ENCODE measurements at places on chromosomes 11 and 22.

DNA sequence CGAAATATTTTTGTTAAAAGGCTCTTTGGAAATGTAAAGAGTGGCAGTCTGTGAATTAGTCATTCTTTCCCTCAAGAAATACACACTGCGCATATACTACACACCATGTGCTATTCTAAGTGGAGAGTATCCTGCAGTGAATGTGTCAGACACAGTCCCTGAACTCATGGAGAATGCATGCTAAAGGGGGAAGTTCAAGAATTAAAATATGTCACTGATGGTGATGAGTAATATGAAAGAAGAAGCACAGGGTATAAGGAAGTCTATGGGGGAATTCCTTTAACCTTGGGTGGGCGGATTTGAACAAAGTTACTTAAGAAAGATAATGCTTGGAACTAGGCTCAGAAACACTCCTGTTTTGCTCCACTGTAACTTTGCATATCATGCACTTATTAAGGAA, 153.0 kb downstream of the LRRC4C start:
- DNase-seq = no peak

DNA sequence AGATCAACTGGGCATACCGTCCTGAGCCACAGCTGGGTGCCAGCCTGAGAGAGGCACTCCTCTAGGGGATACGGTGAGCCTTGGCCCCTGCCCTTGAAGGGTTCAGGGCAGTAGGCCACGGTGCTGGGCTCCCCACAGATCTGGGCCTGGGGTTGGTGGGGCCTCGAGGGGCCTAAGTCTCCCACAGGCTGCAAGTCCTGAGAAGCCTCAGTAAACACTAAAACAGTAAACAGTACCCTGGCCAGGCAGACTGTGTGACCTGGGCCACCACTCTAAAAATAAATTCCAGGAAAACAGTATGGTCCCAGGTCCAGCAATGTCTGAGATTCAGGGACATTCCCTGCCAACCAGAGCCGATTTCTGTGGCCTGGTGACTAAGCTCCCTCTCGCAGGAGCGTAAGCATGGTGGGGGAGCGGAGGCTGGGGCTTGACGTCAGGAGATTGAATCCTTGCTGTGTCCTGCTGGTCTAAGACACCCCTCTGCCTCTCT, 2.3 kb upstream of the RHOD start:
- DNase-seq = no peak

DNA sequence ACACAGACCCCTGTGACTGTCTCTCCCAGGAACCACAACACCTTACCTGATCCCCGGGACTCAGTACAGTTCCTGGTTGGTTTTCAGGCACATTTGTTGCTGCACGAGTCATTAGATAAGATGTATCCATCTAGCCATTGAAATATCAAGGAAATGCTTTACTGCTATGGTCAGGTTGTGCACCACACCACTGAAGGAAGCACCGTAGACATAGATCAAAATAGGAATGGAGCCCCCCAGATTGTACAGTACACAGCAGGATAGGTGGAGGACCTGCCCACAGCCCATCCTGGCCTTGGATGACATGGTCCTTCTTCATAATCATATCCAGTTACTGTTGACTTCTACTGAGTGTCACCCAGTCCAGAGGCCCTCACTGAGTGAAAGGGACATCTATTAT, 85.9 kb upstream of the LDLRAD3 start:
- no peak for DNase-seq

DNA sequence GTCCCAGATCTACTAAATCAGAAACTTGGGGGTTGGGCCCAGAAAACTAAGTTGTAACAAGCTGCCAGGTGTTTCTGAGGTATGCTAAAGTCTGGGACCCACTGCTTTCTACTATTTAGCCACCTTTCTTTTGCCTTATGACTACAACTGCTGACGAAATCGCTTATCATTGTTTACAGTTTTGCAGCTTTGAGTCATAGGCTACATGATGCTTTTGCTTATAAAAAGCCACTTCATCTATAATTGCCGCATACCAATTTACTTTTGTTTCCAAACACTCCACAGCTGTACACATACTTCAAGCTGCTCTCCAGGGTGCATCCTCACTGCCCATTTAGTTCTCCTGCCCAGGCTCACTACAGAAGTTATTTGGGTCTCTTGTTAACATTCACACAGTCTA, 144.7 kb downstream of the ENTHD1 start:
- DNase-seq = no peak

- DNase-seq = no peak
Observed at GRCh38 chr11:68191661-68192579, 21.2 kb downstream of the KMT5B start.

DNA sequence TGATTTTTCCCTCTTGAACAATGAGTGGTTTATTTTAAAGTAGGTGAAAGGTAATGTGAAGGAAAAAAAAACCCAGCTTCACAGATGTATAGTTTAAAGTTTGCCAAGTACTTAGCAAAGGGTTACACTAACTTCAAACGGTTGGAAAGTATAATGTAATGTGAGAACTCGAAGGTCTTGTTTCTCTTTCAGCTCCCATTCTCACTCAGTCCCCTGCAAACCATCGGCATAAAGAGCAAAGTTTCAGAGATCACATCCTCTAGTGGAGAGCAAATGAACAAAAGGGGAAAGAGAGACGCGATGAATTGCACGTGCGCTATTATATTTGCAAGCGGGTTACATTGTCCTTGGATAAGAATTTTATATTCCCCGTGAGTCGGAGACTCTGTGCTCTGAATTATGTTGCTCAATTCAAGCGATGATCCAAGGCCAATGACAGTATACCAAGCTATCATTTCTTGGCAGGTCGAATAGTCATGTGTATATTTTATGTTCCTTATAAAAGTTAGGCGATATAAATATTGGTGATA, 37.6 kb upstream of the BIRC3 start:
- DNase-seq = no peak

- no peak for DNase-seq
Observed at GRCh38 chr11:66919923-66920322, 38.3 kb downstream of the PC start.

DNA sequence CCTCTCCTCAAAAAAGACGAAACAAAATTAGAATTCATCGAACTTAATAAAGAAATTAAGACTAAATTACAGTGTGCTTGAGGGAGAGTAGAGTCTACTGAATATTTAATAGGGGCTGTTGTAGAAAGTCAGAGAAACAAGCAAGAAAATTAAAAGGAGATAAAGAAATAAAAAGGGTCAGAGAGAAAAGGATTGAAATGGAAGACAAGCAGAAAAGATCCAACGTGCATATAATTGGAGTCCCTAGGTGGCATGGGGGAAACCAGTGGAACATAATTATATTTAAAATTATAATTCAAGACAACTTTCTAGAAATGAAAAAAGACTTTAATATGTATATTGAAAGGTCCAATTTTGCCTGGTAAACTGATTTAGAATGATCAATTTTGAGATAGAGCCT, 74.3 kb downstream of the ACER3 start:
- no peak for DNase-seq

GRCh38 chr22:20677684-20678242, 96.2 kb upstream of the SERPIND1 start:
- DNase-seq = no peak

DNA sequence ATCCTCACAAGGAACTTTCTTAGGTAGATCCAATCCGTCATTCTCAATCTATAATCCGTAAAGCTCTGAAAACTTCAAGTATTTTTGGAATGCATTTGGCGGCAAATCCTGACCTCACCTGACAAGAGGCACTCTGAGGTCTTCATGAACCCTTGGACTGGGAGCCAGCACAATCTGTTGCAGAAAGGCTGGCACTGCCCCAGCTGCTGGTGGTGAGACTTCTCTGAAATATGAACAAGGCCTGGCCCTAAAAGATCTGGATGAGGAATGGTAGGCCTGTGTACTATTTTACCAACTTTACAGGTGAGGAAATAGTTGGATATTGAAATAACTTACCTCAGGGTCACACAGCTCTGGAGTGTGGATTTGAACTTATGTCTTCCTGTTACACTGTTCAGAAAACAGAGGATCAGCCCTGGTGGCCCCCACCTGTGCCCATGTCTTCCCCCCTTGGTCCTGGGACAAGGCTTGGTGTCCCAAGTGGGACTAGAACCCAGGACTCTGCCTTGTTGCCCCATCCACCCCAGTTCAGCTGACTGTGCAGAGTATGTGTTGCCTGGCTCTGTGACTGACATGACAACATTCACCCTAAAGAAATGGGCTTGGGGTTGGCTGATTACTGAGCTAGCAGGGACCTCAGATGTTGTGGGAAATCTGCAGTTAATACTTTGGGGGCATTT, 471.4 kb downstream of the MN1 start:
- no peak for DNase-seq

- DNase-seq = no peak
Observed at GRCh38 chr22:37212174-37212906, at the start of gene SSTR3. SSTR3 (minus strand) TSS chr22:37212477; CDS start chr22:37207803, 4,674 bp downstream.

- no peak for DNase-seq
Observed at GRCh38 chr11:97015327-97015726, 625.5 kb downstream of the JRKL start.

DNA sequence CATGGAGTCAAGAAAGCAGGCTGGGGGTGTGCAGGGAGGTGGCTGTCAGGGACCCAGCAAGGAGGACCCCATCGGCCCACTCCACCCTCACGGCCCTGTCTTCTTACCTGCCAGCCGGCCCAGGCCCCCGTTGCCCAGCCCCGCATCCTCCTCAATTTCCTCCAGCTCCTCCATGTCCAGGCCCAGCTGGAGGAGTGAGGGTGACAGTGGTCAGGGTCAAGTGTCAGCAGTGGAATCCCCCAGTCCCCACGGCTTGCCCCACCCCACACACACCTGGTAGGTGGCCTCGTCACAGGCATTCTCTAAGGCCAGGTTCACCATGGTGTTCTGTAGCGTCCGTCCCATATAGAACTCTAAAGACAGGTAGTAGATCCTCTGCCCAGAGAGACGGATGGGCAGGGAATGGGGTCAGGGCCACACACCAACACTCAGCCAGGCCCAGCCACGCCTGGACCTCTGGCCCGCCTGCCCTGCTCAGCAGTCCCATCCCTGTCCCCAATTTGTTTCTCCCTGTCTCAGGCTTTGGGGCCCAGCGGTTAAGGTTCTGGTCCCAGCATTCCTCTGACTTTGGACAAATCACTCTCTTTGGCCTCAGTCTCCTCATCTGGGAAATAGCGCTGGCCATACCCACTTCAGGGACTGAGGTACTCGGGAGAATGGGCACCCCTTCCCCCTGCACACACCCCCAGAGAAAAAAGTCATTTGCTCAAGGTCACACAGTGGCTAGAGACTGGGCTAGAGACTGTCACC, 1.3 kb downstream of the PYGM start:
- DNase-seq = no peak

GRCh38 chr11:77001613-77002012, 32.6 kb upstream of the B3GNT6 start:
- DNase-seq = no peak

- DNase-seq = no peak
Observed at GRCh38 chr11:60946601-60947264, 5.2 kb downstream of the SLC15A3 start.

DNA sequence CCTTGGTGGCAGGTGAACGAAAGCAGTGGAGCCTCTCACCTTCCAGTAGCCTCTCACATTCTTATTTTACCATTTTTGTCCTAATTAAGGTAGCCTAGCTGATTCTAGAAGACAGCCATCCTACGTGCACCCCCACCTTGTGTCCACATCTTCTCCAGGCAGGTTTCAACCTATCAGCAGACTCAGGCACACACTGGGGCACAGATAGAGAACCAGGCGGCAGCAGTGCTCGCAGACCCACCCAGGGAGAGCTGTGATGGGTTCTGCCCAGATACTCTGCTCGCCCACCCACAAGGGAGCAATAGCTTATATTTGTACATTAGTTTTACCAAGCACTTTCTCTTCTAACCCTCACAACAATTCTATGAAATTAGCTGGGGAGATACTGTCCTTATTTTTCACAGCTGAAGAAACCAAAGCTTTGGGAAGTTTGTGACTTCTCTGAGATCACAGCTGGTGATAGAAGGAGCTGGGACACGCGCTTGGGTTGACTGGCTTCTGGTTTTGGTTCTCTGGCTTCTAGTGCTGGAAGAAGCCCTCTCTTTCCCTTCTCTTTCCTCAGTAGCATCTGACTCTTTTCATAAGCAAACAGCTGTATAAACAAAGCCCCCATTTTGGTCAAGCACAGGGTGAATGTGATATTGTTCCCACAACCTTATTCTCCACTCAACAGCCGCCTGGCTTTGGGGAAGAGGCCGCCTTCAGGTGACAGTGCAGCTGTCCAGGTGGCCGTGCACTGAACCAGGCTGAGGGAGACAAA, 36.9 kb downstream of the PPP2R1B start:
- no peak for DNase-seq

- DNase-seq = no peak
Observed at GRCh38 chr11:92659793-92660192, 309.7 kb upstream of the MTNR1B start.
